T47D (cell line): ENCODE measurements at places on chromosomes 4 and X.

GRCh38 chr4:26938516-26938915 lies 77.9 kb downstream of the STIM2 start:
- no peak for DNase-seq

DNA sequence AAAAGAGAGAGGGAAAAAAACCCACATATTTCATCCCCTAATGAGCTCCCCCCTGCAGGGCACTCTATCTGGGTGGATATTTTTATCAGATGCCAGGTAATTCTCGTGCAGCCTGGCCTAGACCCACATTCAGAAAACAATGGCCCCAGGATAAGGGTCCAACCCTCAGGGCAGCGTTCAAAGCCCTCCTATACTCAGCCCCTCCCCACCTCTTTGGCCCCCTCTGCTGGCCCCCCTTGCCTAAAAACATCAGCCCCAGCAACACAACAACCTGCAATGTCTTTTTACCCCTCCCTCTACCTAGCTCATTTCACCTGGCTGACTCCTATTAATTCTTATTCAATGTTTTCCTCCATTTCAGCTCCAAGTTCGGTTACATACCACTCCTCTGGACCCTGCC lies 145.4 kb upstream of the MED14 start:
- DNase-seq = no peak

DNA sequence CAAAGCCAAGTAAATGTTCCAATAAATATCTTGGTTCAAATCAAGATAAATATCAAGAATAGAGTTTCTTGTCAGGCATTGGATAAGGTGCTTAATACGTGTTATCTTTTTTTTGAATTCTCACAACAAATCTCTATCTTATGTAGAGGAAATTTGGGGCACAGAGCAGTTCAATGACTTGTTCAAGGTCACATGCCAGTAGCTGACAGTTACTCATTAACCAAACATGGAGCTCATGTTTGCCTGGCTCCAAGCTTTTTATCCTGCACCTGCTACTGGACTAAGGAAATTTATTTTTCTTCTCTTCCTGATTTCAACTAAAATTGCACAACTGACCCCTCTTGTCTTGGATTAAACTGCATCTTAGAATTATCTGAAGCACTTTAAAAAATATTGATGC lies 76.3 kb downstream of the ATP10D start:
- no peak for DNase-seq

GRCh38 chr4:10589799-10590198 lies 94.8 kb downstream of the CLNK start:
- DNase-seq = no peak

- DNase-seq = no peak
Measured at GRCh38 chrX:7996414-7996813, 69.2 kb upstream of the PNPLA4 start.

GRCh38 chr4:139665690-139666529 lies at the start of gene MGST2:
Gene MGST2, plus strand, starts transcription at chr4:139665819. Its CDS starts 201 bp downstream, at chr4:139666020.
- no peak for DNase-seq

GRCh38 chr4:4614925-4615678 lies 73.3 kb upstream of the STX18 start:
- DNase-seq = no peak

DNA sequence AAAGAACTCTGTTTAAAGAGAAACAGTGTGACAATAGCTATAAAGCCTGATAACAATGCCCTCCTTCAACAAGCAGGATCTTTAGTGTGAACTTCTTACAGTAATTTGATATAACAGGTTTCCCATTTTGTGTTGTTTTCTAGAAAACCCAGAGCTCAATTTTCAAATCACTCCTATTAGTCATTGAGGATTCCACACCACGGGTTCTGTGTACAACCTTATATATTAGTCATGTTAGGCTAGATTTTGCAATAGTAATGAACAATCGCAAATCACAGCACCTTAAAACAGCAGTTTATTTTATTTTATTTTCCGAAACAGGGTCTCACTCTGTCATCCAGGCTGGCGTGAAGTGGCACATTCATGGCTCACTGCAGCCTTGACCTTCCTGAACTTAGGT lies 1020.9 kb upstream of the INTU start:
- DNase-seq = no peak

GRCh38 chr4:13844740-13845139 lies 217.2 kb upstream of the BOD1L1 start:
- DNase-seq = no peak

- no peak for DNase-seq
Measured at GRCh38 chr4:75007891-75008290, 75.0 kb downstream of the PARM1 start.

DNA sequence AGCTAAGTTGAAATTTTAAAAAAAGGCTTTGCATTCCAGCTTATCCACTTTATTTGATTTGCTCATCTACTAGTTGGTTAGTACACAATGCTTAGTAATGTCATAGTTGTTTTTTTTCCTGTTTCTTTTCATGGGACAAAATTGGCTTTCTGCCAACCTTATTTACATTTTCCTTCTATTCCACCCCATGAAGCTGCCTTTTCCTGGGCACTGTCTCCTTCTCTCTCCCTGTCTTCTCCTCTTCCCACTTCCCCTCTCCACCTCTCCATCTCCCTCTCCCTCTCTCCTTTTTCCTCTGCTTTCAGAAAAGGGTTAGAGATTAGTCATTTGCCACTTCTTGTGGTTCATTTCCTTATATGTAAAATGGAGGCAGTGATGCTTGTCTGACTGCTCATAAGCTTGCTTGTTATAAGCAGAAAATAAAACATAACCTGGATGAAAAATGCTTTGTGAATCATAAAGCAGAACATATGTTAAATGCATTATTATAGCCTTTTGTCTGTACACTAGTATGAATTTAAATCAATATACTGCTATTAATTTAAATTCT lies 181.9 kb downstream of the CEP135 start:
- DNase-seq = no peak

DNA sequence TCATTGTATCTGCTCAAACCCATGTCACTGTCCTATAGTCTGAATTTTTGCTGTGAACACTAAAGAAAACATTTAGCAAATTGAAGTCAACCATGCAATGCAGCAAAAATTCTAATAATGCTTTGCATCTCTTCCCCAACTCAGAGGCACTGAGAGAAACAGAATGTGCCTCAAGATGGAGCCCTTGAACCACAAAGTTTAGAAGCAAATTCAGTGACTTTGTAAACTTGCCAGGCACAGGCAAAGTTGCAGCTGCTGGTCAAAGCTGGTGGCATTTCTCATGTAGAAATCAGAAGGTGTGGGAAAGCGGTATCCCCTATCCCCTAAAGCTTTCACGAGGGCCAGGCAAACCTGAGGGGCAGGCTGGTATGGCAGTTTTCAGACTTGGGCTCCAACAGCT lies 121.7 kb upstream of the DIPK2B start:
- no peak for DNase-seq

- DNase-seq = no peak
Measured at GRCh38 chr4:108052558-108053120, 63.0 kb downstream of the HADH start.

DNA sequence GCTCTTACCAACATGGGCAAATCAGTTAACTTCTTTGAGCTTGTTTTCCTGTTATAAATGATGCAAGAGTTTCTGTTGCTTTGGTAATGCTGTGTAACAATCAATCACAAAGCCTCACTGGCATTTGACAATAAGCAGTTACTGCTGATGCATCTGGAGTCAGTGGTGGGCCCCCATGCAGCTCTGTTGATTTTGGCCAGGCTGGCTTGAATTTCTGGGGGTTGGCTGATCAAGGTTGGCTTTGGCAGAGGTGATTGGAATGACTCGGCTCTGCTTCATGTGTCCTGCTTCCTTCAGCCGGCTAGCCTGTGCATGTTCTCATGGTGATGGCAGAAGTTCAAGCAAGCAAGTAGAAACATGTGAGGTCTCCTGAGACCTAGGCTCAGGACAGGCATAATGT lies 90.4 kb downstream of the PHEX start:
- no peak for DNase-seq

- DNase-seq = no peak
Measured at GRCh38 chrX:129000797-129001196, 522.5 kb downstream of the SMARCA1 start.

- no peak for DNase-seq
Measured at GRCh38 chr4:105605493-105605892, 53.1 kb downstream of the ARHGEF38 start.

GRCh38 chr4:125070861-125071260 lies 243.9 kb upstream of the FAT4 start:
- peak; percentile 47 for DNase-seq

DNA sequence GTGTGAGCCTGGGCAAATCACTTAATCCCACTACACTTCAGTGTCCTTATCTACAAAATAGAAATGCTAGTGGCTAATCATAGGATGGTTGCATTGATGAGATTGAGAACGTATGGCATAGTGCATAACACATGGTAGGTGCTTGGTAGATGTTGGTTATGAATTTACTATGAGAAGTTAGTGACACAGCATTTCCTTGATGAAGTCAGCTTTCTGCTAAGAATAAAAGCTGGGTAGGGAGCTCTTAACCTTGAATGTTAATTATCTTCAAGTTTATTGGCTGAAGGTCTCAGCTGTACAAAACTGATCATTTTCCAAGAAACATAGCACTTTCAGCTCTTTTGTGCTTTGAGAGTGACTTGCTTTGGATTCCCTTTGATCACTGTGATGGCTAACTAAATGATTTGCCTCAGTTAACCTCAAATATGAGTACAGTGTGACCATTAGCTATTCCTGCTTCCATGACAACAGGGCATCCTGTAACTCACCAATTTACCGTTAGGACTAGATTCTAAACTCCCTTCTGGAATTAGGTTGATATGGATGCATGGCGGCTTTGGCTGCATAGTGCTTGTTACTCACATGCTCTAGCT lies 17.8 kb downstream of the PDK3 start:
- no peak for DNase-seq

- DNase-seq = no peak
Measured at GRCh38 chr4:110793890-110794554, 171.1 kb upstream of the PITX2 start.
